ENCODE measurements at places on chromosomes 5 and 9. TPM values are rescaled to one million over a fixed set of nuclear protein-coding genes. Genes with fewer than 3 reads are reported as not detected.
A peak's percentile ranks its signal among the peaks of the same experiment; 100 is the strongest.

PCDHB9 gene
- 0.29 TPM for total RNA-seq

RPL37 gene
- total RNA-seq, result 3,939 TPM

PTAR1 gene
- total RNA-seq, result 73.1 TPM

PLEKHG4B gene
- total RNA-seq, result not detected

FOXD4L3 gene
- total RNA-seq, result 0.22 TPM

NRG2 gene
- not detected for total RNA-seq

FOCAD gene
- total RNA-seq, result 9.3 TPM

- no peak for DNase-seq
Measured at GRCh38 chr9:38685535-38685934, 34.4 kb downstream of the FAM240B start.

- DNase-seq, result no peak
Measured at GRCh38 chr5:54764102-54765090, 221.0 kb downstream of the ESM1 start.

DNA sequence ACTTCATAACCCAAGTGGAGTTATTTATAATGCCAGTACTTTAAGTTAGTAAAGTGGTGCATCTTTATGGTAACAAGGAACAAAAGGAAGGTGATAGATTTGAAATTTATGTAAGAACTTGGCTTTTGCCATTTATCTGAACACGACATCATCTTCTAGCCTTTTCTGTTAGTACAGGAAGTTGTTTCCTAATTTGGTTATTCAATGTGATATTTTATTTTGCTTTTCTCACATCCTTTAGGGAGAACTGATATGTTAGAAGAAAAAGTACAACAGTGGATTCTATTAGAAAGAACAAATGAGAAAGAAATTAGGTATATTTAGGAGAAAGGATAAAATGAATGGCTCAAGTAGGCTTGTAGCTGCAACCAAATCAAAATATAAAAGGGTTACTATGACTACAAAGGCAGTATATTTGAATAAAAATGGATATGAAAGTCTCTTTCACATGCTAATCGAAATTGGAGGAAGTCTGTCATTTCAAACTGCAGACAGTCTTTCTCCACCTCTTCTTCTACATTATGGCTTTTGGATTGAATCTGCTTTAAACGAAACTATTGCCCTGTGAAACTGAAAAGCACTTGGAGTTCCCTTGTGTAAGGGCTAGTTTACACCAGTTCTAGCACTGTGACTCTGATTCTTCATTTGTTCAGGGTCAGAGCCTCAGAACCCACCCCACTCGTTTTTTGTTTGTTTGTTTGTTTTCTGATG, 18.5 kb upstream of the SLC24A2 start:
- no peak for DNase-seq

DNA sequence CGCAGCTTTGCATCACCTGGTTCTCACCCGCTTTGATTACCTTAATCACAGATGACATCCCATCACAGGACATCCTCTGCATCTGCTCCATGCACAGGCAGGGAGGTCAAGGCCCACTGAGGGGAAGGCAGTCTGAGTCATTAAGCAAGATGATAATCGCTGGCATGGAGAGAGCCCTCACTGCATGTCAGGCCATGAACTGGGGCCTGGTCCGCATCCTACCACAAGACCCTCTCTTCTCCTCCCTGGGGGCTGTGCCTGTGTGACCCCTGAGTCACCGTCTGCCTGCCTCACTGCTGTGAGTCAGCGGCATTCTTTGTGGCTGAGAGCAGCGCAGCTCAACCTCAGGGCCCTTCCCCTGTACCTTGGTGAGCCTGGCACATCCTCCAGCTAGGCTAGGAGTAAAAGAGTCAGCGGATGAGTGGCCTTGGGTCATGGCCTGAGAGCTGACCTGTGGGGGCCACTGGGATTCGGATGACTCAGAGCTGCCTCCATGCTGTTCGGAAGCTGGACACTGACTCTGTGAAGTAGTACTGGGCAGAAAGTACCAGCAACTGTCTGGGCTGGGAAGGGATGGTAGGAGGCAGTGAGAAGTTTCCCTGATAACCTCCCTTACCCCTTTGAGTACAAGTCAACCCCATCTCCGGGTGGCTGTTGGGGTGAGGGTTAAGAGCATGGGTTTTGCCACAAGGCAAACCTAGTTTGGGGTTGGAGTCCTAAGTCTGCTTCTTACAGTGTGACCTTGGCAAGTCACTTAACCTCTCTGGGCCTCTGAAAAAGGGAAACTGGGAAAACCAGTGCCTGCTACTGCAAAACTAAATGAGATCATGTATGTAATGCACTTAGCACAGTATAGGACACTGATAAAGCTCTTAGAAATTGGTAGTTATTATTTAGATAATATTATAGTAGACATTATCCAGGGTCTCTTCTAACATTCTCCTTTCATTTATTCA, 14.6 kb upstream of the ARSI start:
- no peak for DNase-seq

GRCh38 chr5:55913466-55914413, 62.6 kb downstream of the IL31RA start:
- DNase-seq, result peak; percentile 27

DNA sequence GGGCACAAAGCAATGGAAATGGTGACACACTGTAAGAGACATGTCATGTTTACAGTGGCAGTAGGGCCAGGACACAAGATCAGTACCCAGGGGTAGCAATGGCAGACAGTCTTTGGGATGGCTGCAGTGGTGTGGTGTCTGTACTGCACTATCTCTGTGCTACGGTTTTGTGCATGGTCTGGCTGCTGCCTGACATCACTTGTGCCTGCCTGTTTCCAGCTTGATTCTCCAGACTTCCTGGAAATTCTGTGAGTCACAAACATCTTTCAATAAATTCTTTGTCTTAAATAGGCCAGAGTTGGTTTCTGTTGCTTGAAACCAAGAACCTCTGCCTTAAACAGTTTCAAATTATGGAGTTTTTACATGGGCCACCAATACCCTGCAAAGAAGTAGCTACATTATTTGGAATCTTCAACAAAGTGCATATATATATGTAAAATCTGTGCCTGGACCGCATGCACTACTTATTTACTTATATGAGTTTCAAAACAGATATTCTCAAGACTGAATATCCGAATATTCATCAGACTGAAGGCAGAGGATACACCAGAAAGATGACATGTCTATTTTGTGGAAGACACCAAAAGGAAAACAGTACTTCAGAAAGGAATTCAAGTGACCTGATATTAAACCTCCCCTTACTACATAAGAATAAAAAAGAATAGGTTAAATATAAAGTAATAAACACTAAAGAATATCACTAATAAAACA, 188.1 kb downstream of the RFX3 start:
- no peak for DNase-seq

DNA sequence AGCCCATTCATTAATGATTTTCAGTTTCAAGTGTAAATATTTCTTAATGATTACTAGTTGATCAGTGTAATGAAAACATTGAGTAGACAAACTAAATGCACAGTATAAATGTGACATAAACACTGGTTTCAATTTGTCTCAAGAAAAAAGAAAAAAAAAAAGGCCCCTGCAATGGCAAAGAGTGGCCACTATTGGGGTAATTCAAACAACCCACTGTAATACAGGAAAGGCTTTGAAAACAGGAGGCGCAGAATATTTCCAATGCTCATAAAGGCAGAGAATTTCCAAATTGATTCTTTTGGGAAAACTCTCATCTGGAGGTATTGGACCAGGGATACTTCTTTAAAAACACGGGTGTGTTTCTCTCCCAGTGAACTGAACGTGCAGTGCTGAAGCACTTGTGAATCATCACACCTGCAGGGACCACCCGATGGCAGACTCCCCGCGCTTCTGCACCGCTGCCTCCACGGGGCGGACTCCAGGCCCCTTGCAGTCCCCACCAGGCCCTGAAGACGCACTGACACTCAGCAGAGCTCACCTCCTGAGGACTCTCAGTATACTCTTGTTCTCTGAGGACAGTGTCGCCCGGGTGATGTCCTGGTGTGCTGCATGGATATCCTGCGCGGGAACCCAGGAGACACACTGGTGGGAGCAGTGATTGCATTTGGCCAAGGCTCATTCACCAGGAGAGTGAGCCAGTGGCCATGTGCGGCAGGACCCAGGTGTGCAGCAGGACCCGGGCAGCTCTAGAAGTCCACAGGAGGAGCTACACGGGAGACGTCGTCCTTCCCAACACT, 227.6 kb upstream of the IRX4 start:
- DNase-seq, result no peak

GRCh38 chr9:134633362-134634142, 8.1 kb upstream of the COL5A1 start:
- no peak for DNase-seq

DNA sequence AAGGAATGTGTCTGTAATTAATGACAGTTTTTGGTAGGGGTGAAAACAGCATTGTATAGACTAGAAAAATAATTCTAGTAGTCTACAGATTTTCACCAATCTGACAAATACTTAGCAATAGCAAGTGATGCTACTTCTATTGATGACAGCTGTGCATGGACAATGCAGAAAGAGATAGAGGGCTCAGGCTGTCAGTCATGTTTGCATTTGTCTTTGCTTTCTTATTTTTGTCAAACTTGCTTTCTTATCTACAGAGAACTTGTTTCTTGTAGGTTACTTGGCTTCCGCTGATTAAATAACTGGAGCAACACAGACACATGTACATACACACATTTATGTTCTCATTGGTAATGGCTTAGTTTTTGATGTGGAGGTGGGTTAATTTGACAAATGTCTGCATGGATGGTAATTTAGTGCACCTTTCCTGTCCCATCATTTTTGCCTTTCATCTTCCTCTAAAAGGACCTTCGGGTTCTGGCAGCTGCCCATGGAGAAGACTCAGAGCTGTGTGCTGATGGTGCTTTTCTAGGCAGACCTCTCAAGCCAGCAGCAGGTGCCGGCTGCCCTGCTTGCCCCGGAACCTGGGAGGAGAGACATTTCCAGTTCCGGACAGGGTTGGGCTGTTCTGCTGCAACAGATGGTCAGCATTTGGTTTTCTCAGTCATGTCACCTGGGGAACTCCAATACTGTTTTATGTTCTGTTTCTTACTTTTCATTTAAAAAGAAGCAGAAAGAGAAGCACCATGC, 28.8 kb downstream of the CAMK4 start:
- no peak for DNase-seq

DNA sequence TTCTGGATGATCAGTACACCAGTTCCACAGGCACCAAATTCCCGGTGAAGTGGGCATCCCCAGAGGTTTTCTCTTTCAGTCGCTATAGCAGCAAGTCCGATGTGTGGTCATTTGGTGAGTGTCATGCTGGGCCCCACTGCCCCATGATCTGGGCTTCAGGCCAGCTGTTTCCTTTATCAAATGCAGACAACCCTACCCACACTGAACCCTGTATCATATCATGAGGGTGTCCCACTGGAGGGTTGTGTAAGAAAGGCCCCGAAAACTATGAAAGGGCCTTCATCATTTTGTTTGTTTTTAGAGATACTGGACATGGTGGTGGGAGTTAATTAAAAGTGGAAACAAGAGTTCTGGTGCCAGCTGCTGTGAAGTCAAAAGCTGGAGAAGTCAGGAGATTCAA, 20.0 kb upstream of the CYFIP2 start:
- DNase-seq, result no peak

DNA sequence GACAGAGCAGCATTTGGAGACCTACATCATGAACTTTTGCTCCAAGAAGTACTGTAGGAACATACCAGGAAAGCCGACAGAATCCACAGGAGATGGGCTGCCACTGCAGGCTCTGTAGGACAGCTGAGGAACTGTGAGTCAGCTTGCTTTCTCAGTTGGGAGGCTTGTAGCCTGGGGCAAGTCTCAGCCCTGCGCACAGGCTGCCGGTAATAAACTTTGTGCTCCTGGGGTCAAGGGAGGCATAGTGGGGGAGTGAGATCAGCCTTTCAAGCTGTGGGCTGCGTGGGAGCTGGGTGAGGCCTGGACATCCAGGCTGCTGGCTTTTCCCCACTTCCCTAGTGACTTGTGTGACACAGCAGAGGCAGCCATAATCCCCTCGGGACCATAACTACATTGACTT, 718.0 kb upstream of the CDH10 start:
- no peak for DNase-seq

GRCh38 chr5:67246546-67247268, 50.1 kb upstream of the CD180 start:
- DNase-seq, result no peak

DNA sequence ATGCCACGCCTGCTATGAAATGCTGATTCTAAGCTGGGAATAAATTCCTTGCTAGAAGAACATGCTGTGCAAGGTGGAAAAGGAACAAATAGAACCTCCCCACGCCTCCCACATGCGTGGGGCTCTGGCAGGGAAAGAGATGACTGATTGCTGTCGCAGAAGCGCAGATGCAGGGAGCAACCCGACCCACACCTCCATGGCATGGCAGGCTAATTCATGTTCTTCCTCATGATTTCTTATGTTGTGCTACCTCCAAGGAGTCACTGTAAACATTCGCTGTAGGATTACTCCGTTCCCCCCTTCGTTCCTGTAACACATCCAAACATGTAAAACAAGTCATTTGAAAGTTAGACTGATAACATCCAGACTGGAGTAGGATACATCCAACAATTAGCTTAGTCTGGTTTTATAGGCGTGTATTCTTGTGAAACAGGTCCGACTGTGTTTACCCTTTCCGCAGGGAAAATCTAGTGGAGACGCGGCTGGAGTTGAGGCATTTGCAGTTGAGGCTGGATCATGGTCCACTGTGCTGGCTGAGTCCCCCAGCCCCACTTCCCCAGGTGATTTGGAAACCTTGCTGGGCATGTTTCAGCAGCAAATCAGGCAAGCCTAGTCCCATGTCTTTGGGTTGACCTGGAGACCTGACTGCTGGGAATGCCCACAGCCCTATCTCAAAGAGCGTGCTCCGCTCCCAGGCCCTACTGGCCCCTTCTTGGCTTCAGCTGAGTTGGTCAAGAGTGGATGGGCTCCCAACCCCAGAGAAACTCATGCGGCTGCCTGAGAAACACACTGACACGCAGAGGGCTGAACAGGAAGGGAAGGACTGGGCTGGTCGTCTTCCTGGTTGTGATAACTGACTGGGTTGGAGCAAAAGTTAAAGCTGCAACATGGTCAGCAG, 24.8 kb upstream of the ANKRD33B start:
- no peak for DNase-seq

DNA sequence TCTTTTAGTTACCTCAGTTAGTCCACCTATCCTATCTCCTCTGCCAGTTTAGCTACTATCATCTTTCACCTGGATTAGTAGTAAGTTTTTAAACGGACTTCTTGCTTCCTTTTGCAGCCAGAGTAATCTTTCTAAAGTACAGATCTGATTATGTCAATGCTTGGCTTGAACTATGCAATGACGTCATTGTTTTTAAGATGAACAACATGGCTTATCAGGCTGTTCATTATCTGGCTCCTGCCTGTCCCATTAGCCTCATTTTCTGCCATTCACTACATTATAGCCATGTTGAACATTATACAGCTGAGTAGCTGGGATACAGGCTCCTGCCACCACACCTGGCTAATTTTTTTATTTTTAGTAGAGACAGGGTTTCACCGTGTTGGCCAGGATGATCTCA, 98.7 kb downstream of the RANBP17 start:
- no peak for DNase-seq

GRCh38 chr9:79684711-79685575, 113.2 kb downstream of the TLE4 start:
- DNase-seq, result no peak

GRCh38 chr5:127934791-127935256, 148.7 kb upstream of the SLC12A2 start:
- no peak for DNase-seq

Measured in Karpas-422 (cell line).